ENCODE measurements at places on chromosomes 5 and 9.

DNA sequence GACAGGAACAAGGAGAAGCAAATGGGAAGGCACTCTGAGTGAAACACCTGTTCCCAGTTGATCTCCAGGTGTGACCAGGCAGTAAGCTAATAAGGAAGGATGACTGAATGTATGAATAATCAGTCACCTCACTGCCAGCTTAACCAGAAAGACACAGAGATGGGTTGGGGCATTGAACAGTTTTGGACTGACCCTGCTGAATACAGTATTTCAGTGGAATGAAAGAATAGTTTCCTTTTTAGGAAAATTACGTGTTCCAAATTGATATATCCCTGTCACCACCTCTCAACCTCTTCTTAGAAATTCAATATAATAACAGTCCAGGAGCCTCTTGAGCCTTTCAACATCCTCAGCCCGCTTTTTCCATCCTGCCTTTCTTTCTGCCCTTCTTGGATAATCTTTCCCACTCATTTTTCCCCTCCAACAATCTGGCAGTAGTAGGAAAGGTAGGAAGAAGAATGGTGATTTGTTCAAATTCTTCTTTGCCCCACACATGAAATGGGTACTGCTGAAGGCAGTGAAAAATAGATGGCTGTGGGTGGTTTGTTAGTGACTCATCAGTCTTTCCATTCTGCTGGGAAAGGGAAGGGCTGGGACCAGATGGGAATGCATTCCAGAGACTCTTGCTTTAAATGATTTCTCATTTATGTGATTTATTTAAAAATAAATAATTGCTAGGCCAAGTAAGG, 117.9 kb downstream of the ZSWIM6 start:
- peak; percentile 87 for DNase-seq

DNA sequence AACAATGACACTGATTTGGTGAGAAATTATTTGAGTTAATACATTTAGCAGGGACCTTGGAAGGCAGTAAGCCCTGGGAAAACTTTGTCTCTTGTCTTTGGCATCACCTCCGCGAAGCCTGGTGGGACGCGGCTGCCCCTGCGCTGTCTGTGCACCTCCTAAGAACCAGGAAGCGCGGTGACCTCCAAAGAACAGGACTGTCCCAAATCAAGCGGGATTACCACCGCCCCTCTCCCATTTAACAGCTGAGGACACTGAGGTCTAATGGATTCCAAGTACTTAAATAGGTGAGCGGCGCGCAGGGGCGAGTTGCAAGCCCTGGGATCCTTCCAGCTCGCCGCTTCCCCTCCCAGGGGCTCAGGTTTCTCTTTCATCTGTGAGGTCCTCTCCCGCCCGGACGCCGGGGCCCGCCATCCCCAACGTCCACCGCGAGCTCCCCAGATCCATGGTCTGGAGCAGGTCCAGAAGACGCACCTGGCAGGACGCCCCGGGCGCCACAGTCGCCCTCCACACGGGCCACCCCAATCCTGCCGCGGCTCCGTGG, 432 bp downstream of the STARD4 start:
- DNase-seq: peak; percentile 35

DNA sequence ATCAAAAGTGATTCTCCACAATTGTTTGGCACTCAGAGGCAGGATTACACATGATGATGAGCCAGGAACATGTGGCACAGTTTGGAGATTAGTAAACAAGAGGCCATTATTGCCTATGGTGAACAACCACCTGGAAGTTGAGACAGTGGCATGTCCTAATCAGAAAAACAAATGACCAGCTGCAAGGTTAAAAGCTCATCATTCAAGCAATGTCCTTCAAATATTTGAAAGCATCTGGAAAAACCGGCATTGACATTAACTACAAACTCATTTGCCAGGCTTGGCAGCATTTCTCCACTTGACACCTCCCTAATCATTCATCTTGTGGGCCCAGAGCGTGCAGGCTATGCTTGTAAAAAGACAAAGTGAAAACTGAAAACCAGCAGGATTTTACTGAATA, 80.6 kb upstream of the MEGF10 start:
- no peak for DNase-seq

DNA sequence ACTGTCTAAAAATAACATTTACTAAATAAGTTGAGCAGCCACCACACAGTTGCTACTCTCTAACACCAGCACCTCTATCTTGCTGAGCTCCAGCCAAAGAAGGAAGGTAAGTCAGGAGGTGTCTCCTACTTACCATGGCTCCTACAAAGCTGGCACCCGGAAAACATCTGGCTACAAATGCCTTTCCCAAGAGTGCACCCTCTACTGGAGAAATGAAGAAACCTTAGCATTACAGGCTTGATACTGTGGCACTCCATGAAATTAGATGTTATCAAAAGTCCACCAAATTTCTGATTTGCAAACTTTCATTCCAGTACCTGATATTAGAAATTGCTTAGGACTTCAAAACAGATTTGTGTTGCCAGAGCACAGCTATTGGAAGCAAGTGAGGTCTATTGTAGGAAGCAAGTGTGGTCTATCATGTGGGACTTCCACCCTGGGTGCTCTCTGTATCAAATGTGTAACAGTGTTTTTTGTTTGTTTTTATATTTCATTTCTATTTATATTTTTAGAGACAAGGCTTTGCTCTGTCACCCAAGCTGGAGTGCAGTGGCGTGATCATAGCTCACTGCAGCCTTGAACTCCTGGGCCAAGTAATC, 25.7 kb upstream of the RFK start:
- DNase-seq: peak; percentile 53
